ENCODE measurements at places on chromosomes 13 and 19.

GRCh38 chr19:45630463-45630862 is 8.7 kb downstream of the EML2 start:
- DNase-seq = peak; percentile 73

DNA sequence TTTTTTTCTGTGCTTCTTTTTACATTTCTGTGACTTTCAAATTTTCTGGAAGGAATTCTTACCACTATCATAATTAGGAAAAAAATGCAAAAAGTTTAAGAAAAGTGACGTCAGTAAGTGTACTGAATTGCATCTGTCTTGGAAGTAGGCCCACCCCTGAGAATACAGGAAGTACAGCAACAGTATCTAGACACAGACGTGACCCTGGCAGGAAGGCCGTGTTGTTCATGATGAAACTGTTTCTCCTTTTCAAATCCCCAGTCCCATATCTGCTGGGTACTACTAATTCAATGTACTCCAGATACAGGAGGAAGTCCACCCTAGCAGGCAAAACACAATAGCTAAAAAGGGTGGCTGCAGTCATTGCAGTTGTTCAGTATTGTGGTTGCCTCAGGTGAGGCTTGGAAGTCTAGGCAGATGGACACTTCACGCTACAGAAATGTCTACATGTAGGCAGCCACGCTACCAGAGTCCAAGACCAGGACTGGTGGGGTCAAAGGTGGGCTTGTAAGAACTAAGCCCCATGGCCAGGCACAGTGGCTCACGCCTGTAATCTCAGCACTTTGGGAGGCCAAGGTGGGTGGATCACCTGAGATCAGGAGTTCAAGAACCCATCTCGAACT is 49.6 kb upstream of the MED4 start:
- no peak for DNase-seq

DNA sequence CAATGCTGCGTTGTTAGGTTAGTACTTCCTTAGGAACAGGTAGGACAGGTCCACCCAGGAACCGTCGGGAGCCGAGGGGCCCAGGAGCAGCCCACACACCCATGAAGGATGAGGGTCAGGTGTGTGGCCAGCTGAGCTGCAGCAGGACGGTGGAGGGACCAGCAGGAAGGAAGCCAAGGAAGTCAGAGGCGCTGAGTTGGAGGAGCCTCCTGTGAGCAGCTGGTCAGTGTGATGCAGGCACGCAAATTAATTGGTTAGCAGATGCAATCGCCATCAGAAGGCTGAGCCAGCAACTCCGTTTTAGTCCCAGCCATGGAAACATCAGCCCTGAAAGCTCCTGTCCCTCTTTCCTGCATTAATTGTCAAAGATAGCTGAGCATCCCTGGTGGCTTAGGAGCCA is 114.9 kb upstream of the SOX1 start:
- DNase-seq = no peak

- DNase-seq = peak; percentile 86
Observed at GRCh38 chr19:11261971-11262839, at the start of gene DOCK6. Gene DOCK6, minus strand, starts transcription at chr19:11262524. Its CDS starts 84 bp downstream, at chr19:11262440.

DNA sequence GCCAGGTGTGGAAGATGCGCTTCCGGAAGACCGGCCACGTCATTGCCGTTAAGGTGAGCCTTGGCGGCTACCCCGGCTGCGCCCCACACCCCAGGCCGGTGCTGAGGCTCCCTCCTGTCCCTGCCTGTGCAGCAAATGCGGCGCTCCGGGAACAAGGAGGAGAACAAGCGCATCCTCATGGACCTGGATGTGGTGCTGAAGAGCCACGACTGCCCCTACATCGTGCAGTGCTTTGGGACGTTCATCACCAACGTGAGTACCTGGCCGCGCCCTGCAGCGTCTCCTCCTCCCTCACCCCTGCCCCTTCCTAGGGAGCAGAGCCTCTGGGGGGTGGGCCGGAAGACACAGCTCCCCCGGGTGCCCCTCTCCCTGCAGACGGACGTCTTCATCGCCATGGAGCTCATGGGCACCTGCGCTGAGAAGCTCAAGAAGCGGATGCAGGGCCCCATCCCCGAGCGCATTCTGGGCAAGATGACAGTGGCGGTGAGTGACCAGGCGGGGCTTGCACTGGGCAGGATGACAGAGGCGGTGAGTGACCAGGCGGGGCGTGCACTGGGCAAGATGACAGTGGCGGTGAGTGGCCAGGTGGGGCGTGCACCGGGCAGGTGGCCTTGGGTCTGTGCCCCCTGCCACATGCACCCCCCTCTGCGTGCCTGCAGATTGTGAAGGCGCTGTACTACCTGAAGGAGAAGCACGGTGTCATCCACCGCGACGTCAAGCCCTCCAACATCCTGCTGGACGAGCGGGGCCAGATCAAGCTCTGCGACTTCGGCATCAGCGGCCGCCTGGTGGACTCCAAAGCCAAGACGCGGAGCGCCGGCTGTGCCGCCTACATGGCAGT is 4.1 kb upstream of the TGFBR3L start:
- DNase-seq = no peak
